ENCODE measurements at places on chromosomes 6 and 20.

DNA sequence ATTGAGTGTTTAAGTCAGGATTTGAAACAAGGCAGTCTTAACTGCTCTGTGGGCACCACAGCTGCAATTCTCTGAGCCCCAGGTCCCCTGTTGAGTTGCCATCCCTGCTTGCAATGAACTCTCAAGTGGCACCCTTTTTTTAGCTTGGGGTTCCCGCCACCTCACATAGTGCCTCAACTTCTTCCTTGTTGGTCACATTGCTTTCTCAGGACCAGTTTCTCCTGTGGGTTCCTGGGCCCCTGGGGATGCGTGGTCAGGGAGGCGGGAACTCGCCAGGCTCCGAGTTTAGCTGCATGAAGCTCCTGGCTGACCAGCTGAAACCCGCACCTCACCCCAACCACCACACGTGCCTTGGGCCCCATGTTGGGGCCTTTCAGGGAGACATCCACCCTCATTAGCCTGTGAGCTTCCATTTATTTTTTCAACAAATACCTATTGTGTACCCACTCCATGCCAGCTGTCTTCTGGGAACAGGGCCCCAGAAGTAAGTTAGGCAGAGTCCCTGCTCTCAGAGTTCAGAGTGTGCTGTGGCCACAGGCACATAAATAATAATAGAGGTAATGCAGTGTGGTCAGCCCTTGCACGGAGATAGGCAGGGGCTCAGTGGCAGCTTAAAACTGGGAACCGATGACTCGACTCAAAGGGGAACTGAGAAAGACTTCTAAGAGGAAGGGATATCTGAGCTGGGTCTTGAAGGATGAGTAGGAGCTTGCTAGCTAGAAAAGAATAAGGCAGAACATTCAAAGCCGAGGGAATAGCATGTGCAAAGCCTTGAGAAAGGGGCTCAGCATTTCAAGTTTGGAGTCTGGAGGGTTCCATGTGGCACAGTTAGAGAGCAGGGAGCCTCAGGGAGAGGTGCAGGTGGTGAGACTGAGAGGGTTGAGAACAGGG is 33.9 kb upstream of the FAM83D start:
- no peak for DNase-seq

DNA sequence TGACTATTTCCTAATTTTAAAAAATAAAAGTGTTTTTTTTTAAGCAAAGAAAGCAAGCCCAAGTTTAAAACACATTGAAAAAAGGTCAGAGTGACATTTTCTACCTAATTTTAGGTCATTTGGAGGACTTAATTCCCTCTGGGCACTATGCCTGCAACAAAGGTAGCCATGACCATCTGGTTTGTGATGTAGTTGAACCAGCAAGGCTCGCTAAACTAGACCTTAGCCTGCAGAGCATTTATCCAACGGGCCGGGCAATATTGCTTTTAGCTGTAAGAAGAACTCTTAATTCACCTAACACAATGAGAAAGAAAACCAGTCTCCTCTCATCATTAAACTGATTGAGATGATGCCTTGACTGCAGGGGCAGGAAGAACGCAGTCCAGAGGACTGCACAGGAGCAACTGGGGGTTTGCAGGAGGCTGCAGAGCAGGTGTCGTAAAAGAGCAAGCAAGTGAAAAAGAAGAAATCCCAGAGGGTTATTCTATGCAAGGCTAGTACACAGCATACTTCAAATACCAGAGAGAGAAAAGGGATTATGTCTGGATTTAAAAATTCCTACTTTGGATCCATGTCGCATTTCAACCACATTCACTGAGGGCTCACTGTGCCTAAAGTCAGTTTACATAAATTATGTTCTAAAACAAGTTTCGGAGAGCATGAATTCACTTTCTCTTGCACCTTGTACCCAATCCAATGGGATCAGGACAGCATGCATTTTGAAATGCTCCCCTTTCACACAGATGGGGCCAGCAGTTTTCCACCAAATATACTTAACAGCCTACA is 12.8 kb downstream of the TRAF3IP2 start:
- no peak for DNase-seq

DNA sequence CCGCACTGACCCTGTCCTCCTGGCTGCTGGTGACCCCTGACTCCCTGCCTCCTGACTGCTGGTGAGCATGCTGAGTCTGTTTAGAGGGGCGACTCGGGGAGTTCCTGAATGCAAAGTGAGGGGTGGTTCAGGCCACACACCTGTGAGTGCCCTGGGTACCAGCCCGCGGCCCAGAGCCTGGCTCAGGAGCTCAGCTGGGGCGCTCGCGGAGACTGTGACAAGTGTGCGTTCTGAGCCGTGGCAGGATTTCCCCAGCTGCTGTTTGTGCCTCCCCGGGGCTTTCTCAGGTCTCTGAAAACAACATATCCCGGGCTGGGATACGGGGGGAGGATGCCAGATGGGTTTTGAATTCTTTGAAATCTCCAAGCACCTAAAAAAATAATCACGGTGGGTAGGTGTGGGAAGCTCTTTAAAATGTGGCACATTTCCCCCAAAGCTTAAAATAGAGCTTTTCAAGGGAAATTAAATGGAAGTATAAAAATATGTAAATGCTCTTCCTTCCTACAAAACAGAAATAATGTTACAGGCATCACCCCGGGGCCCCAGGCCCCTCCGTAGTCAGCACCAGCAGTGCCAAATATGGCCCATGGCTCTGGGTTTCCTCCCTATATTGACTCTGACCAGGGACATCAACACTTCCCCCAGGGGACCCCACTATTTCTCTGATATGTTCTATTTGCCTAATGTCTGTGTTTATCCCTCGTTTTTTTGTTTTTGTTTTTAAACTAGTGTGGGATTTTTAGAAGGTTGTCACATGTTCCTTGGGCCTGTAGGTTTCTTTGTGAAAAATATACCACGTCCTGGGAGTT is 49.9 kb upstream of the TAGAP start:
- no peak for DNase-seq

- DNase-seq, result no peak
These were observed 21.3 kb upstream of the CEP43 start for GRCh38 chr6:166977621-166978525.

DNA sequence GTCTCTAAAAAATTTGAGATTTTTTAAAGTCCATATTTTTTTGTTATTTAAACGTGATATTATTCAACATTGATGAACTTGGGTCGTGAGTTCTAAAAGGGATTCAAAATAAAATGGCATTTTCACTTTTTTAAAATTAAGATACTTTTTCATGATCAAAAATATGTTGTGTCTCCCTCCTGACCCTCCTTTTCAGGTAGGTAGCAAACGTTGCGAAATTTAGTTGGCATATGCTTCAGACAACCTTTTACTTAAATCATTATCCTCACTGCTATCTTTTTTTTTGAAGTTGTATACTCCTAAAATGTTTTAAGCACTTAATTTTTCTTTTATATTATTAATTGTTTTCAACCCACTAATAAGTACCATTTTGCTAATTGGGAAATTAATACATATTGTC is 133.5 kb downstream of the ARHGAP18 start:
- no peak for DNase-seq

All from CD14-positive monocyte (primary cell).